ENCODE measurements at places on chromosomes 7 and 10. TPM values are rescaled to one million over a fixed set of nuclear protein-coding genes. Genes with fewer than 3 reads are reported as not detected.

Gene GRM8
- not detected for total RNA-seq

Gene ARMH3
- total RNA-seq, result 6.3 TPM

Gene DLX6
- total RNA-seq, result 0.15 TPM

Gene DEPP1
- total RNA-seq, result 1.1 TPM

Gene PRKCQ
- 14.4 TPM for total RNA-seq

Gene CYP2C19
- not detected for total RNA-seq

Gene NKX2-3
- total RNA-seq, result not detected

Data from hair follicular keratinocyte (primary cell).